ENCODE measurements at places on chromosomes 16 and 17.

DNA sequence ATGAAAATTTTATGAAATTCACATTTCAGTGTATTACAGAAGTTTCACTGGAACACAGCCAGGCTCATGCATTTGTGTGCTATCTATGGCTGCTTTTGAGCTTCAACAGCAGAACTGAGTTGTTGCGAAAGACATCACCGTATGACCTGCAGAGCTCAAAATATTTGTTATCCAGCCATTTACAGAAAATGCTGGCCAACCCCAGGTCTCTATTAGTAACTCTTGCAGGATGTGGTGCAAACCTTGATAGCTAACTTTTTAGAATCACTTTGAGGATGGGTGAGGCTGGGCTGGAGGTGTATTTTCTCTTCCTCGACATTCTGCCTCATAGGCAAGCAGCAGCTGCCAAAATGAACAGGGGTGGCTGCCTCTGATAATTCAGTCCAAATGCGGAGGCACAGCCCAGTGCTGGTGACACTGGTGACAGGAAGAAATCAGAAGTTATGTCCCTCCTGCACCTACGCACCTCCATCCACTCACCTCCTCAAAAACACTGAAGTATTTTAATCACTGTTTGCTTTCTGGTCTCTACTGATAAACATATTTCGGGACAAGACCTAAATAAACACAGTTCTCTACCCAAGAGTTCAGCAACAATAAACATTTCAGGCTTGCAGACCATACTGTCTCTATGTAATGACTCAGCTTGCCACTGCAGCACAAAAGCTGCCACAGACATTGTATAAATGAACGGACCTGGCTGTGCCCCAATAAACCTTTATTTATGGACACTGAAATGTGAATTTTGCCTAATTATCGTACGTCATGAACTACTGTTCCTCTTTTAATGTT, 28.5 kb downstream of the ARHGAP17 start:
- no peak for DNase-seq

DNA sequence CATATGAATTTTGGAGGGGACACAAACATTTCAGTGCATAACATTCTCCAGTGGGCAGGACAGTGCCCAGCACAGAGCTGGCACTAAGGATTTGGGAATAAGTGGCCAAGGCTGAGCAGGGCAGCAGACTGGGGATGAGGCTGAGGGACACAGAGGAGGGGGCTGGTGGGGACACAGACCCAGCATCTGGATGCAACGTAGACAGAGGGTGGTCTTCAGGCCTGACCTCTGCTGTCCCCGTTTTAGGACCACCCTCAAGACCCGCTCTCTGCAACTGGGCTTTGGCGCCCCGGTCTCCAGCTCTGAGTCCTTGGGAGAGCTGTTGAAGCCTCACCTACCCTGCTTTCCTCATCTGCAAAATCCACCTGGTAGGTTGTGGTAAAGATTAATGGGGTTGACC, 3.3 kb upstream of the PRSS33 start:
- DNase-seq, result no peak

DNA sequence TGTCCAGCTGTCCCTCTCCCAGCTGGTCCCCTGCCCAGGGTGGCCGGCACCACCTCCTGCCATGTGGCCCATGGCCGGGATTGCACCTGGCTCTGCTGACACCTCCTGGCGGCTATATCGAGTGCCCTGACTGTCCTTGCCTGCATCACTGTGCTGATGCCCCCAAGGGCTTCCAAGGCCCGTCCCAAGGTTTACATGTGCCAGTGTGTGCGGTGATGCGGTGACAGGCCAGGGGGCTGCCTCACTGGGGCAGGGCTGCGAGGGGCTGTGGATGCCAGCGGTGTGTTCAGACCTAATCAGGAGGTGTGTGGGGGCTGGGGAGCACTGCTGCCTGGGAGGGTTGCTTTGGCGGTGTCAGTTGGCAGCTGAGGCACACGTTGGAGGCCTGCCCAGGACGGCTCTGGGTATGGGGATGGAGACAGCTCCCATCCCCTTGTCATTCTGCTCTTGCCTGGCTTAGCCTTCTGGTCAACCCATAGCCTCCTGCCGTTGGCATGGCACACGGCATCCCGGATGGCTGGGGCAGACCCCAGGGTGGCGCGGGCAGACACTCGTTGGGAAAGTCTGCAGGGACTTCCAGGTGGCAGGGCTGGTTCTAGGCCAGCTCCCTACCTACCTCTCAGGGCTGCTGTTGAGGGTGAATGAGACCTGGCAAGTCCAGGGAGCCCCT, 5.5 kb downstream of the MAP2K3 start:
- no peak for DNase-seq

DNA sequence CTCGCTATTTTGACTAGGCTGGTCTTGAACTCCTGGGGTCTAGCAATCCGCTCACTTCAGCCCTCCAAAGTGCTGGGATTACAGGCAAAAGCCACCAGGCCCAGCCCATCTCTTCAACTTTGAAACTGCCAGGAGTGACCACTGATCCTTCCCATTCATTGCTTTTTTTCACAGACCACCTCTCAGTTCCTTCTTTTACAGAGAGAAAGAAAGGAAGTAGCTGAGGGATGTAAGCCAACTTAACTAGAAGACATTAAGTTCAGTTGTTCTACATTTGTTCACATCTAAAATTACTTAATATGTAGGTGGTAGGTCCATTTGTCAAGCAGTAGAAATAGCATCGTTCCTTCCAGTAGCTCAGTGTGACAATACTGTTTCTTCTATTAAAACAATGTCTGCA, 219.8 kb downstream of the STX8 start:
- DNase-seq, result no peak

DNA sequence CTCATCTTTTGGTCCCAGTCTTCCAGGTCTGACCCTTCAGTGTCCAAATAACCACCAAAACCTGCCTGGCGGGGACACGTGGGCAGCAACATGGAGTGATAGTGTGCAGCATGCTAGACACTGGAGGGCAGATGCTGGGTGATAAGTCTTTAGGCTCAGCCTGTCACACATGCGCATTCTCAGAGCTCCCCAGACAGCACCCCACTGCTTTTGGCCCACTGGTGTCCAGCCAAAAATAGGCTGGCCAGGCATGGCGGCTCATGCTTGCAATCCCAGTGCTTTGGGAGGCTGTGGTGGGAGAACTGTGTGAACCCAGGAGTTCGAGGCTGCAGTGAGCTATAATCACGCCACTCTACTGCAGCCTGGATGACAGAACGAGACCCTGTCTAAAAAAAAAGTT, 12.3 kb downstream of the GINS2 start:
- no peak for DNase-seq

Data from B cell (primary cell).